ENCODE measurements at places on chromosomes 2 and 18.
A peak's percentile ranks its signal among the peaks of the same experiment; 100 is the strongest.

DNA sequence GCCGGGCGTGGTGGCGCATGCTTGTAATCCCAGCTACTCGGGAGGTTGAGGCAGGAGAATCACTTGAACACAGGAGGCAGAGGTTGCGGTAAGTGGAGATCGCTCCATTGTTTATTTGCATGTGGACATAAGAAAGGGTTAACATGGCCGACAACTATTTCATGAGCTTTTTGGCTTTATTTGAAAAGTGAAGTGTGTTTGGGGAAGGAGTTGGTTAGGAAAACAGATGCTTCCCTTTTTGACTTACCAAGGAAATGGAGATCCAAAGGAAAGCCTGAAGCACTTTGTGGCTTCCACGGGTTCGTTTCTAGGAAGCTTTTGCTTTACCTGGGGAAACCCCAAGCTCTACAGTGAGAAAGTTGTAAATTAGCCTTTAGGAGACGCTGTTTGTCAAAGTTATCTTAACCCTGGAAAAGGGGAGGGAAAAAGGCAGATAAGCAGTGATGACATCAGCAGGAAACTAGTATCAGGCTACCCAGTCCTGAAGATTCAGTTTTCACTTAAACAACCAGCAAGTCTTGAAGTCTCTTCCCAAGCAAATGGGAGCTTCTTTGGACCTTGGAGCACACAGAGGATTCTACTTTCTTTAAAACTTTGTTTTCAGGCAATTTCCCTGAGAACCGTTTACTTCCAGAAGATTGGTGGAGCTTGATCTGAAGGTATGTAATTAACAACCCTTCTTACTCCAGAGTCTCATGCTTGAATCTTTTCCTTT is at the start of gene CASP10:
Gene CASP10 (plus strand): TSS at position 492 of the 715 bp plus-strand sequence. CDS start 2,637 bp downstream, outside the sequence.
- DNase-seq, result peak; percentile 65

DNA sequence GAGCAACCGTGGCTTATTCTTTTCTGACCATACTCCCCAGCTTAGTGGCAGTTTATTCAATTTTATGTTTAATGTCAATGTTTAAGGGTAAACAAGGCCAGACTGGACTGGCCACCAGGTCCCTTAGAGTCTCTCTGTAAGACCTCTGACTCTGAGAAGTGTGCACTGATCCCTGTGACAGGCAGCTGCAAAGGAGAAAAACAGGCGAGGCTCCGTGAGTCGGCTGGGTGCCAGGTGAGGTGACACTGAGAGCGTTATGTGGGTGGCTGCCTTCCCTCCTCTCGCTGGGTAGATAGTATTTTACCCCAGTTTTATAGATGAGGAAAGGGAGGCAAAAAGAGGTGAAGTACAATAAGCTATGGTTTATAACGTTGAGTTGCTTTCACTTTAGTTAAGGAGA is 139.4 kb upstream of the HDAC4 start:
- DNase-seq, result no peak

- no peak for DNase-seq
These were observed 736.2 kb upstream of the GCFC2 start for GRCh38 chr2:76446872-76447271.

GRCh38 chr18:30514059-30514458 is 528.5 kb downstream of the DSC3 start:
- DNase-seq, result no peak

- no peak for DNase-seq
These were observed 168.4 kb upstream of the PKDCC start for GRCh38 chr2:41879235-41879916.

- peak; percentile 23 for DNase-seq
These were observed 35.8 kb downstream of the PUM2 start for GRCh38 chr2:20314562-20315501.

GRCh38 chr2:165601928-165602521 is 132.5 kb downstream of the CSRNP3 start:
- DNase-seq, result peak; percentile 34

DNA sequence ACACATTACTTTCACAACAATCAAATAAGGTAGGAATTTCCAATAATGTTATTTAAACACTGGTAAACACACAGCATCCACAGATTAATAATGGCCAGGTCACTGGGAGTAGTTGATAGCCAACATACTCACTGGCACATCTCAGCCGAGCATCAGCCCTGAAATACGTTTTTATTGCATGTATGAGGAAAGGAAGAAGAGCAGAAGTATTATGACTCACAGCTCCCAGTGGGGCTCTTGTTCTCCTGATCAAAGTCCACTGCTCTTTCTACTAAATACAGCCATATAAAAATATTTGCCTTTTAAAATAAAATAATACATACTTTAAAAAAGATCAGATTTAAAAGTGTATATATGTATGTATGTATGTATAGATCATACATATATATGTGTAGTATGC is 999.6 kb downstream of the SUCLG1 start:
- DNase-seq, result no peak

DNA sequence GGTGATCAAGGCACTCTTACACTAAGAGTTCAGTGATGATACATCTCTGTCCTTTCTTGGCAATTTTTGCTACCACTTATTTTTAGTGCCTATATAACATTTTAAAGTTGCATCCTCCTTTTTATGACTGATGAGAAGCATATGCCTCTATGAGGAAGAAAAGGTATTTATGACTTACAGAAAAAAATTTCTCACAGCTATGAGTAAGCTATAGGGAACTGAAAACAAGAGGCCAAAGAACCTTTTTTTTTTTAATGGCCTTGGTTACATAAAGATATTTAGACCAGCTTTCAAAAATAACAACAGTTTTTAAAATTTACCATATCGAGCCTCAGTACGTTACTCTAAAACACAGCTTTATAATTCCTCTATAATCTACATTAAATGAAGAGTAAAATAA is 21.3 kb downstream of the MBD5 start:
- DNase-seq, result no peak

DNA sequence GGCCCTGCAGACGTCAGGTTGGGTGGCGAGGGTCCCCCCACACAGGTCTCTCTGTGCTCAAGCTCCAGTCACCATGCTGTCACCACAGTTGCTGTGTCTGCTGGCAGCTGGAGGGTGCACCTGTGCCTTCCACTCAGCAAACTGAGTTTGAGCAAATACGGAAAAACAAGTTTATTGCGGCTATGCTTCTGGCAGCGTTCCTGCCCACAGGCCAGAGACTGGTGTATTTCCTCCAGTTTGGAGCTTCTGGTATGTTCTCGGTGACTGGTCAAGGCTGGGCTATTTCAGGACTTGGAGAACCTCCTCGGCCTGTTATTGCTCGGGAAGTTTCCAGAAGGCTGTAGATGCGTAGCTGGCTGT is 132.6 kb downstream of the SEPTIN10 start:
- no peak for DNase-seq

DNA sequence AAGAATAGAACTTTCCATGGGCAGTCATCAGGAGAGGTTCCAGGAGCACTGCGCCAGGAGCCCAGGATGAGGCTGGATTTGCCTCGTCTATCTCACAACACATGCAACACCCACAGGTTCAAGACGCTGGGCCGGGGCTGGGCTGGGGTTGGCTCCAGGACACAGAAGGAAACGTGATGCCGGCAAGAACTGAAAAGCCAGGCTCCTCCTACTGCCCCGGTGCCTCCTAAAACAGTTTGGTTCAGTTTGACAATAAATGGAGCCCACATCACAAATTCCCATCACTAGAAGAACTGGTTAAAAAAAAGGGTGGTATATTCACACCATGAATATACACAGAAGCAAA is 75.9 kb downstream of the INHBB start:
- no peak for DNase-seq

DNA sequence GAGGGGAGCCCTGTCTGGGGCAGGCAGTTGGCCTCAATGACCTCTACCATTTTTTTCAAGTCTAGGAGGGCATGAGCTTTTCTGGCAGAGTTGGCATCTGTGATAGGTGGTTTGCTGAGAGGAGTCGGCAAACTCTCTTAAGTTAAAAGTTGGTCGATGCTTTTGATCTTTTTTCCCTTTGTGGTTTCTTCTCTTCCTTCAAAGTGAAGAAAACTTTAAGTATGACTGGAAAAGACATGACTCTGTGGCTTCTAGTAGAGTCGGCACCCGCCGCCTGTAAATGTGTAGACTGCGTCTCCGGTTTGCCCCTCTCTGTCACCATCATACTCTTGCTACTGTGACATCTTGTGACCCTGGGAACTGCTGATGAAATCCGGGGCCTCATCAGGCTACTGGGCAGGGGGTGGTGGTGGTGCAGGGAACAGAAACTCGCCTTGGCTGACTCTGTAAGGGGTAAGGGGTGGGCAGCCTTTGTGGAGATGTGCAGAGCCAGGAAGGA is 21.1 kb downstream of the INPP5D start:
- DNase-seq, result no peak

DNA sequence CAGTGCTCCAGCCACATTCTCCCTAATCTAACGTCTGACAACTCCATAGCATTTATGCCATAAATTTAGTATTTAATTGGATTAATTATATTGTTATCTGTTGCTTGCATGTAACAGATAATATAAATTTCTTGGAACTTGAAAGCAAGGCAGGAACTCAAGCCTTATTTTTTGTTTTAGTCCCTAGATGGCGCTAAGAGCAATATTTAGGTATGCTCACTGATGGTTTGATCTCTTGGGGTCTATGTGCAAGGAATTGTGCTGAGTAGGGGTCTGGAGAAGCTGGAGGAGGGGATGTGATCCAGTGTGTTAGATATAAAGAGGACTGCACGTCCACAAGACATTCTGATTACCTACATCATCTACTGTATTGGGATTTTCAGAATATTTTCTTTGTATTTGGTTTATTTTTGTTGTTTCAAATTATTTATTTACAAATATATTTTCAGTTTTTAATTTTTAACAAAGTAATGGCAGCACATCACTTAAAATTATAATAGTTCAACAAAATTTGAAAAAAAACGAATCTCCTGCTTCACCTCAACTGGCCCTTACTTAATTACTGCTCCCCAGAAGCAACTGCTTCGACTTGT is 32.8 kb downstream of the KATNAL2 start:
- DNase-seq, result no peak

GRCh38 chr2:183541766-183542165 is 417.5 kb downstream of the NUP35 start:
- DNase-seq, result peak; percentile 54

DNA sequence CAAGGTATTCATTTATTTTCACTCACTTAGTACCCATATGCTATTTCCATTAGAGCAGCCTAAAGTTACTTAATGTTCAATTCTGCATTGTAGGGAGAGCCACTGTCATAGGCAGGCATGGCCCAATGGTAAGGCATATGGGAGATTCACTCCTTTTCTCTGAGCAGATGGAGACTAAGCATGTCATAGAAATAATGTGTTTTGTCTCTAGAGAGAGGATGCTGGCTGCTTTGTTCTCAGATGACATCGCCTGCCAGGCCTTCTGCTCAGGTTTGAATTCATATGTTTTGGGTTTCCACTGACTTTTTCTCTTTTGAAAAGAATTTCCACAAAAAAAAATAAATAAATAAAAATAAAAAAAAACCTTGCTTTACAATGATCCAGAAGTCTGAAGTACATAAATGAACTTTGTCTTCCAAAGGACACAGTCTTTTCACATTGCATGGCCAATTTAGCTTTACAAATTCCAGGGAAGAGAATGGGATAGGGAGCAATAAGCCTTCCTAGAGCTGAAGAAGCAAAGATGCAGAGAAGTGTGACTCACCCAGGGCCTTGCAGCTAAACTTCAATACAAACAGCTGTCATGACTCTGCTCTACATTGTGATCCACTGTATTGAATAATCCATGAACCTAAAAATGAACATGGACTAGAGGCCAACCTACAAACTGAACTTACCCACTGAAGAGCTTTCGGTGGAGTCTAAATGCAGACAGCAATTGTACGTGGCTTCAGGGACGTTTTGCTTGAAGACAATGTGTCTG is 422.5 kb downstream of the CMPK2 start:
- no peak for DNase-seq

- no peak for DNase-seq
These were observed 7.1 kb downstream of the NEUROD1 start for GRCh38 chr2:181673173-181673572.

DNA sequence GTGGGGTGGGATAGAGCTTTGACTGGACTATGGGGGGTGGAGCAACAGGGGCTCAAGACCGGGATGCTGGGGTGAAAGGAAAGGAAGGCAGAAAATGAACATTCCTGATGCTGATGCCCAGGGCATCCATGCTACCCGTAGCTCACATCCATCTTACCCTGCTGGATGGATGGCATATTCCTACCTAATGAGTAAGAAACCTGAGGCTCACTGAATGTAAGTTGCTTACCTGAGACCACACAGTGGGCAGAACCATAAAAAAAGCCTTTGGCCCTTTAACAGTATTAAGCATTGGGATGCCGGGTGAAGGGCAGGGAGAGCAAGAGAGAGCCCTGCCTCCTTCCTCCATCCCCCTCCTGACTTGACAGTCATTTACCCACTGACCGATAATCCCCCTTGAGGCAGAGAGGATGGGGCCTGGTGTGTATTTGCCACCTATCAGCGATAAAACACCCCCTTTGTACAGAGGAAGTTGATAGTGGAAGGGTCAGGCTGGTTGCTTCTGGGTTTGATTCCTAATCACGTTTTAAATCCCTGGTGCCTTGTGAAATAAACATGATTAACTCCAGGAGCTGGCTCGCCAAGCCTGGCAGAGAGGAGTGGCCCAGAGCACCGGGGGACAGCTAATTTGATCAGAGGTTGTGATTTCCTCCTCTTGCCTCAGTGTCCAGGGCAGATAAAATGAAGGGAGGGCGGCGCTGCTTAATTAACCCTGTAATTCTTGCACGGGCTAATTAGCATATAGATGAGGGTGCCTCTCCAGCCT is 105.9 kb upstream of the HS6ST1 start:
- no peak for DNase-seq

- DNase-seq, result no peak
These were observed 6.3 kb downstream of the SPIRE1 start for GRCh38 chr18:12651651-12652050.

DNA sequence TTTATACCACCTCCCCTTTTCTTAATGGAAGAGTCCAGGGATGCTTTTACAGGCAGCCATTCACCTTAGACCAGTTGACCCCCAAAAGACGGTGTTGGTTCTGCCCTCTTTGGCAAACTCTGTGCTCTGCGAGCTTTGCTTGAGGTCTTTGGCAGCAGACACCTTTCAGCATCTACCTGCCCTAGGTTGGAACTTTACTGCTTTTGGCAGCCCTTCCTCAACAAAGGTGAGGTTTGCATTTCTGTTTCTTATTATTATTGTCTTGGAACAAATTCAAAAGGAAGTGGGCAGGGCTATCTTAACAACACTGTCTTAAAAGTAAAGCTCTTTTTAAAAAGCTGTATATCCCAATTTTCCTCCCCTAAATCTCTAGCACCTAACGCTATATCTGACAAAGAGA is 136.4 kb upstream of the SLC14A2 start:
- DNase-seq, result no peak

DNA sequence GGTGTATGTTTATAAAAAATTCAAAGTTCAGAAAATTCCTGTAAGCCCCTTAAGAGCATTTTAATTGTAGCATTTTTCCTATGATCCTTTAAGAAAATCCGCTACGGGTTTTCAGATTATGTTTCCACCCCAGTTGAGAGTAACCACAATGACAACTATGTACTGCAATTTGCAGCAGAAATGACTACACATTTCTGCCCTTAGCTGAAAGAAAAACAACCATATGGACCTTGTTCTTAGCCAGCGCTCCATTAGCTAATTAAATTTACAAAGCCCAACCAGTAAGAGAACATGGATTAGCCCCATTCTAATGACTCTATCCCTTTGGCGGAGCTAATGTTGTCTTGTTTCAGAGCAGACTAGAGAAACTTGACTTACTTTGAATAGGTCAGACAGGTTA is 247.6 kb downstream of the SLC8A1 start:
- no peak for DNase-seq

GRCh38 chr2:10405448-10405847 is 42.7 kb downstream of the ODC1 start:
- DNase-seq, result peak; percentile 97
